Daoy (cell line): ENCODE measurements at places on chromosomes 11 and 22.
A peak's percentile ranks its signal among the peaks of the same experiment; 100 is the strongest.

- no peak for DNase-seq
These were observed 56.0 kb downstream of the INSC start for GRCh38 chr11:15170698-15171097.

DNA sequence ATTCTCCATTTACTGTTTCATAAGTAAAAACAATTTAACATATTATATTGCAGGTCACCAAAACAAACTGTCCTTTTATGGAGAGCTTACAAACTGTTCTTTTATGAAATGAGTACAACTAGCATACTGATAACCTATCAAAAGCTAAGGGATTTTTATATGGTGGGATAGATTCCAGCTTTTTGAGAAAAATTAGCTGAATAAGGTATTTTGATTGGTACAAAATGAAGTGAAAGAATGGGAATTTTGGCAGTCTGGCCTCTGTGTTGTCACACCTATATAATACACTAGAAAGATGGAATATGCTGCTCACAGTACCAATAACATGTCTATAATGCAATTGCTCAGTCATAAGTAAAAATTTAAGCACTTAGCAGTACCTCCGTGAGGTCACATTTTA, 11.4 kb downstream of the TRAF6 start:
- no peak for DNase-seq

GRCh38 chr11:2709429-2709828, 9.6 kb upstream of the KCNQ1OT1 start:
- DNase-seq = no peak

GRCh38 chr11:20095189-20095588, 65.1 kb downstream of the DBX1 start:
- no peak for DNase-seq

GRCh38 chr11:74168838-74169237, 2.0 kb downstream of the C2CD3 start:
- DNase-seq = no peak

DNA sequence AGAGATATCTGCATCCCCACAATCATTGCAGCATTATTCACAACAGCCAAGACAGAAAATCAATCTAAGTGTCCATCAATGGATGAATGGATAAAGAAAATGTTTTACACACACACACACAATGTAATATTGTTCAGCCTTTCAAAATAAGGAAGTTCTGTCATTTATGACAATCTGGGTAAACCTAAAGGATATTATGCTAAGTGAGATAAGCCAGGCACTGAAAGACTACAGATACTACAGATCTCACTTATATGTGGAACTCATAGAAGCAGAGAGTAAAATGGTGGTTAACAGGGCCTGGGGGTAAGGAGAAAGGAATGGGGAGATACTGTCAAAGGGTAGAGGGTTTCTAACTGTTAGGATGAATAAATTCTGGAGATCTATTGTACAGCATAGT, 36.0 kb upstream of the EED start:
- DNase-seq = no peak

- DNase-seq = peak; percentile 62
These were observed 48.3 kb downstream of the MYH9 start for GRCh38 chr22:36339171-36340065.

- peak; percentile 60 for DNase-seq
These were observed 79.9 kb upstream of the RAB1B start for GRCh38 chr11:66188580-66188979.

DNA sequence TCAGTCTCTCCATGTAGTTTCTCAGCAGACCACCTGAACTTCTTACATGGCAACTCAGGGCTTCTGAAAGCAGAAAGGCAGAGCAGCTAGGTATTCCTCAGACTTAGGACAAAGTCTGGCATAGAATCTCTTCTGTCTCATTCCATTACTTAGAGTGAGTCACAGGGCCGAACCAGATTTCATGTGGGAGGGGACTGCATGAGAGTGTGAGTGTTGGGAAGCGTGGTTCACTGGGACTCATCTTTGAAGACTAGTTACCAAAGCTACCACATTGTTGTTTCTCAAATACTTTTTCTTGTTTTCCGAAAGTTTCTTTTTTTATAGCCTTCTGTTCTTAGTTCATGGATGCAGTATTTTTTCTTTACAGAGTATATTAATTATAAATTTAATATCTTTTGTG, 36.1 kb upstream of the SCN3B start:
- DNase-seq = peak; percentile 73

DNA sequence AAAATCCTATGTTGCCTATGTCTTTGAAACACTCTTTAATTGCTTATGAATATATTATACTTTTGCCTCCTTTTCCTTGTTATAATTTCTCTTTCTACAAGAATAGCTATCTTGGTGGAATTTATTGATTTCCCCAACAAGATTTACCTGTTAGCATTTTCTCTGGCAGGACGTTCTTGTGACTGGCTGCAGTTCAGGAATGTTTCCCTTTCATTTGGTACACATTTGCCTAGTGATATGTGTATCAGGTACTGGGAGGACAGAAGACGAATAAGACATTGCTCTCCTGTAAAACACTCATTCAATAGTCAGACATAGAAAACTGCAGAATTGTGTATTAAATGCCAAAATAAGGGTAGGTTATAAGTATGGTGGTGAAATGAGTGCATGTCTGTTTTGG, 279.9 kb downstream of the FAT3 start:
- DNase-seq = no peak

GRCh38 chr11:106409222-106409621, 331.8 kb downstream of the AASDHPPT start:
- DNase-seq = no peak

- no peak for DNase-seq
These were observed 28.9 kb upstream of the SLC25A1 start for GRCh38 chr22:19207401-19207808.

DNA sequence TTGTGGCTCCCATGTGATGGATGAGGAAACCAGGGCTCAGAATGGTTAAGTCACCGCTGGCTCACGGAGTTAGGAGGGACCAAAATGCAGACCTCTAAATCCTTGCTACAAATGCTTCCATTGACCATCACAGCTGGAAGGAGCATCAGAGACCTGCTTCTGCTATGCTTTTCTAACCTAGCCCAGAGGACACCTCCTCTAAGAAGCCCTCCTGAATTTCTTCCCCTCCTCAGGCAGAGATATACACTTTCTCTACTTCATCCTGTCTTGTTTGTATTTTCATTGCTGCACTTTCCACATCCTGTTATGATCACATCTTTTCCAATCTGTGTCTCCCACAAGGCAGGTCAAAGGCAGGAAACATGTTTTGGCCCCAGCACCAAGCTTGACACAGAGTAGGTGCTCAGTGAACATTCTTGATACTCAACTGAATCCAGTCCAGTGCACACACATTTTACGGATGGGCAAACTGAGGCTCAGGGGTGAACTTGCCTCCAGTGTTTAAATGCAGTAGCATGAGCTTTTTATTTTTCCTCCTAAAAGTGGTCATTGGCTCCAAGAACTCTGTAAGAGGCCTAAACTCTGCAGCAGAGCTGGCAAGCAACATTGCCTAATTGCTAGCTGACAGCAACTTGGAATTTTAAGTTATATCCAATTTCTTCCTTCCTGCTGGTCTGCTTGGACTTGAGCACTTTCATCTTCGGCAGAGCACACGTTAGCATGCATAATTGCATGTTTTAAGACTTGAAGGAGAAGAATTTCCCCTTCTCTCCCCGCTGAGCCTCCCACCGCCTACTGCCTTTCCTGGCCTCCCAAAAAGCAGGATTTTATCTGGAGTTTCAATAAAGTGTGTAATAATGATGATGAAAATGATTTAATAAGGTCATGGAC, 12.7 kb downstream of the SCUBE1 start:
- DNase-seq = no peak

GRCh38 chr11:128508770-128509510, 78.4 kb downstream of the ETS1 start:
- DNase-seq = no peak

DNA sequence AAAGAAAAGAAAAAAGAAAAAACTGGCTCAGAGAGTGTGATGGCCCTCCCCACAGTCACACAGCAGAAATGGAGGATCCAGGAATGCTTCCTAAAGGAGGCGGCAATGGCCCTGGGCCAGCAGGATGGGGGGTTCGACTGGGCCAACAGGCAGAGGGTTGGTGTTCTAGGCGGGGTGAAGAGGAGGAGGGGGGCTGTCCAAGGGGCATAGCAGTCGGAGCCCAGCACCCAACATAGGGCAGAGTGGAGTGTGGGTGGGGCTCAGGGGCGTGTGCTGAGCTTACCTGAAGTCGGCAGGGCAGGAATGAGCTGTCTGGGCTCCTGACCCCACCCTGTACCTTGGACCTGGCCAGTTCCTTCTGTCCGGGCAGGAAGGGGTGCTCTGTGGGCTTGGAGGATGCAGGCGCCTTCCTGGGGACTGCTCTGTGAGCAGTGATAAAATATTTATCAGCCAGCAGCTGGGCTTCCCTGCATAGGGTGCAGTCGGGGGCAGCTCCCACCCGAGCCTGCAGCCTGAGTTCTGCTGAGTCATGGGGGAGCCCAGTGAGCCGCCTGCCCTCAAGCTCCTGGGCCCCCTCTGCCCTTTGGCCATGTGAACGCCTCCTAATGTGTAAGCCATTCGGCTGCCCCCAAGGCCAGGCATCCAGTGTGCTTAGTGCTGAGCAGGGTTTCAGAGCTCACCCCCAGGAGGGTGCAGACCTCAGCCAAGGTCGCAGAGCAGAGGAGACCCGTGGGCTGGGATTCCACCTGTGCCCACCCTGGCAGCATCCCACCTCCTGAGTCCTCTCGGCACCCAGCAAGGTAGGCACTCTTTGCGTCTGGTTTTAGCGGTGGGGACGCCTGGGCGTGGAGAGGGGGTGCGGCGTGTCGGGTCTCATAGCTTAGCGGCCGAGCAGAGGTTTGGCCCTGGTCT, 25.3 kb upstream of the PRR5 start:
- DNase-seq = no peak

- DNase-seq = no peak
These were observed 17.4 kb downstream of the UBASH3B start for GRCh38 chr11:122672892-122673291.

- DNase-seq = no peak
These were observed 12.8 kb downstream of the AP1B1 start for GRCh38 chr22:29375398-29376076.

DNA sequence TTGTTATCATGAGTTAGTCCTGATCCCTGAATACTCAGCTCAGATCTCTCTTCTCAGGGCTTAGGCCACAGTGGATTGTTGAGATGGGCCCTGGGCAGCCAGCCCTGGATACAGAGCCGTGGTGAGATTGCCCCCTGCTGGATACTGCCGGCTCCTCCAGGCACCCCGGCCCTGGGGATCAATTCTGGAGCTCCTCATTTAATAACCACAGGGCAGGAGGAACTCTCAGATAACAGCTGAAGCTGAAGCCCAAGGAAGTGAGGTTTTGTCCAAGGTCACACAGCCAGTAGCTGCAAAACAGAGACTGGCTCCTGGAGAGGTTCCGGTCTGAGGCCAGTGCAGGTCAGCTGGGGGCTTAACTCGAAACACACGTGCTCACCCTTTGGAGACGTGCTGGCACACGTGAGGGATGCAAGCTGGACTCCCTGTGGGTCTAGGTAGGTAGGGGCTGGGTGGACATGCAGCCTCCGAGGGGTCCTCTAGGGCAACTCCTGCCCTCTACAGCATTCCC, 16.0 kb downstream of the USH1C start:
- peak; percentile 43 for DNase-seq

GRCh38 chr22:39348909-39349505, 784 bp upstream of the SYNGR1 start:
- DNase-seq = no peak

DNA sequence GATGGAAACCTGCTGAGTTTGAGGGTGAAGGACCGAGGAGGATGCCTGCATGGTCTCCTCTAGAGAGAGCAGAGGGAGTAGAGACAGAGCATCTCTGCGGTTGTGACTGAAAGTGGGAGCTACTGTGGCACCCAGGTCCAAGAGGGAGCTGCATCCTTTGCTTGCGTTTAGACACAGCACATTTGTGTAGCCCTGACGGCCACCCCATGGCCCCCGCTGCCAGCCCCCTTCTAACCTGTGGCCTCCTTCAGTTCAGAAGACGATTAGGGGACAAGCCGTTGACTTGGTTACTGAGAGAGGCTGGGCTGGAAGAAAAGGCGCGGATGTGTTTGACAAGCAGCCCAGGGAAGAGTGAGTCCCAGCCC, 690.9 kb downstream of the BRD1 start:
- DNase-seq = no peak

DNA sequence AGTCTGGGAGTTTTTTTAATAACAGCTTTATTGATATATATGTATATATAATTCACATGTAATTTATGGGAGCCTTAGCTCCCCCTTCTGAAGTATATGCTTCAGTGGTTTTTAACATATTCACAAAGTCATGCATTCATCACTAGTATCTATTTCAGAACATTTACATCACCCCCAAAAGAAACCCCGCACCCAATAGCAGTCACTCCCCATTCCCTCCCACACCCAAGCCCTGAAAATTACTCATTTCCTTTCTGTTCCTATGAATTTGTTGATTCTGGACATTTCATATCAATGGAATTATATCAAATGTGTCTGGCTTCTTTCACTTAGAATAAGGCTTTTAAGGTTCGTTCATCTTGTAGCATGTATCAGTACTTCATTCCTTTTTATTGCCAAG, 35.6 kb upstream of the SYT7 start:
- peak; percentile 32 for DNase-seq

GRCh38 chr11:6843670-6844069, 1.8 kb upstream of the OR10A5 start:
- no peak for DNase-seq

DNA sequence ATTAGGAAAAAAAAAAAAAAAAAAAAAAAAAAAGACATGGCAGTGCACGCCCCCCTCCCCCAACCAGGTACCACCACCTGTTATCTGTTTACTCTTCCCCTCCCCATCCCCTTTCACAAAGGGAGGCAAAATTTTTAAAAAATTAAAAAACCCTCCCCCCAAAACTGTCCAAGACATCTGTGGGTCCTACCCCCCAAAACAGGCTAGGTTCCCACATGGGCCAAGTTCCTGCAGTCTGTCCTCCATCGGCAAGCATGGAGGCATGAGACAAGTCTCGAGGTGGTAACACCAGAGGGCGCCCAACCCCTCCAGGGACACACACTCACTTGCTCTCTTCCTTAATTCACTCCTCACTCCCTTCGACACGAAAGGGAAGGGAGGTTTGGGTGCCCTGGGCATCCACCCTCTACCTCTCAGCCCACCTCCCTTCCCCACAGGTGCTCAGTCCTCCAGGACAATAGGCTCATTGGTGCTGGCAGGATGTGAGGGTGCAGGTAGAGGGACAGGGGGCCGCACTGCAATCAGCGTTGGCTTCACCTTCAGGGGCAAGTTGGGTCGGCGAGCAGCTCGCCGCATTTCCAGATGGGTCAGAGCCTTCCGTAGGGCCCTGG, 2.2 kb upstream of the TUT1 start:
- peak; percentile 76 for DNase-seq

DNA sequence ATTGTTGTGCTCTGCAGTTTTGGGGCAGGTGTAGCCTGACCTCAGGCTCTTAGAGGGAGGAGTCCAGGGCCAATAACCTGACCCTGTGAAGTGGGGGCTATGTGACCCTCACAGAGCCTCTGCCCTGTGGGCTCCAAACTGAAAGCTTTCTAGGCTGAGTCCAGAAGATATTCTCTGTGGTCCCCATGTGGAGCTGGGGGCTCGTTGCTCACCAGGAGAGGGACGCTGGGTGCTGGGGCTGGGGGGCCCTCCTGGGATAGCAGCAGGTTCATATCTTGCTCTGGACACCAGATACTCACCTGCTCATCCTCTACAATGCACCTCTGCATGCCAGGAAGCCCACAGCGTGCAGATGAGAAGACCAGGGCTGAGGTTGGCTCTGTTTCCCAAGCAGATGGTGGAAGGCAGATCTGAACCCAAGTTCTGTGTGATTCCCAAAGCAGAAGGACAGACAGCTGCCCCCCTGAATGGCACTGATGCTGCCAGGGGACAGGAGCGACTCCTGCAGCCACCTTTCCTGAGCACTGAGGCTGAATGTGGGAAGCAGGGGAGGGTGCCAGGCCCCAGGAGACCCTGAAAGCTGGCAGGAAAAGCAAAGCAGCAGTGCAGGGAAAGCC, 1022.0 kb downstream of the TBC1D22A start:
- no peak for DNase-seq

GRCh38 chr11:4032097-4032496, 62.5 kb upstream of the RRM1 start:
- no peak for DNase-seq
